ENCODE measurements at places on chromosomes 3 and 15.

DNA sequence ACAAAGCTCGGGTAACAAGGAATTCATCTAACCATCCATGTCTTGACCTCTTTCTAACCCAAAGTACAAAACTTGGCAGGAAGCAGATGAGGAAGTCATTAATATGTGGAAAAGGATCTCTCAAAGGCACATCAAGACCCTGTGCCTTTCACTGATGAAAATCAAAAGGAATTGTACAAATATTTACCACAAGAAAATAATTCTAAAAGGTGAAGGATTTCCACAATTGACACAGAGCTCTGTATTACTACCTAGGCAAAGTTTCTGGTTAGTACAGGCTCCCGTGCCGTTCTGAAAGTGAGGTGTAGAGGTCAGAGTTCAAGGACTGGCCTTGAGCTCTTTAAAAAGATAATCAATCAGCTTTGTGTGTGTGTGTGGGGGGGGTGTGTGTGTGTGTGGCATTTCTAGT lies 239.7 kb upstream of the ICE2 start:
- no peak for DNase-seq

DNA sequence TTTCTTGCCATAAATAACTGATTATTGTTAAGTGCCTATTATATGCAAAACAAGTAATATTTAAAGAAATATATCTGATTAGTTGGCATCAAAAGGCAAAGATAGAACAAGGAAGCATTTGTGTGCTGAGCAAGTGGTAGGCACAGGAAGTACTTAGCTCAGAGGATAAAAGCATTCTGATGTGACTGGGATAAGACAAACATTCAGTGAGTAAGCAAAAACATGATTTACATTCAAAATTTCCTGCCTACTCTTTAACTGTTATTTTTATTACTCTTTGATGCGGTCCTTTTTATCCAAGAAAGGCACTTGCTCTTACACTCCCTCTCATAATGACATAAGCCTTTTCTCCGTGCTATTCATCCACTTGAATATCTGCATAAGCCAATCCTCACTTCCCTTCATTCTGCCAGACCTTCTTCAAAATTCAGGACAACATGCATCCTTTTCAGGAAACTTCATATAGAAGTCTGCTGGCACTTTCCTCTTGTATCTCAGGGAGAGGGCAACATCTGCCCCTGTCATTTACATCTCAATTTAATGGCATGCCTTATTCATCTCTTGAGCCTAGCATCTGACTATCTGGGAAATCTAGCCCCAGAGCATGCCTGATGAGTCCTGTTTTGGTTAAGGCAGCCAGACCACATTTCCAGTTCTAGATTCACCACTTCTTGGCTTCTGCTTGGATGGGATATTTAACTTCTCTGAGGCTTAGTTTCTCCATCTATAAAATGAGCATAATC lies 478.2 kb upstream of the ROBO2 start:
- DNase-seq, result no peak

DNA sequence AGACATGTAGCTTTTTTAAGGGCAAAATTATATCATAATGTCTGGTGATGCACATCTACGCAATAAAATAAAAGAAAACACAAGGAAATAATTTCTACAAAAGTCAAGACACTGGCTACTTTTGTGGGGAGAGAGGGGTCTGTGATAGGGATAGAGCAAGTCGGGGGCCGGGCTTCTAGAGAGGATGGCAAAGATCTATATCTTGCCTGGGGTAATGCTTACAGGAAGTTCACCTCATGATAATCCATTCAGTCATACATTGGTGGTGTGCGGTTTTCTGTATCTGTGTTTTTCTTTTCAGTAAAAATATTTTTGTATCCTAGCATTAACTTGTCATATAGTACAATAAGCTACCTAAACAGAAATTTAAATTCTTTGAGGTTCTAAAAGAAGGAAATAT lies 178.8 kb downstream of the ARRDC4 start:
- DNase-seq, result no peak

- DNase-seq, result no peak
Measured at GRCh38 chr3:114110439-114110838, 53.9 kb downstream of the QTRT2 start.

DNA sequence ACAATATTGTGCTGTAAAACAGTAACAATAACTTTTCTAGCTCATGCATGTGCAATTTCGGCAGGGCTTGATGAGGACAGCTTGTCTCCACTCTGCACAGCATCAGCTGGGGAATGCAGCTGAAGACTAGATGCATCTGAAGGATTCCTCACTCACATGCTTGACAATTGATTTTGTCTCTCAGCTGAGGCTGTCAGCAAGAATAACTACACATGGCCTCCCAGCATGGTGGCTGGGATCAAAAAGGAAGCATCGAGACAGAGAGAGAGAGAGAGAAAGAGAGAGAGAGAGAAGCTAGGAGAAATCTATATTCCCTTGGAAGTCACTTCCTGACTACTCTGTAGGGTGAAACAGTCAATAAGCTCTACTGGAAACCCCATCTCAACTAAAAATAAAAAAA lies 487.1 kb downstream of the PLOD2 start:
- no peak for DNase-seq

- DNase-seq, result peak; percentile 78
Measured at GRCh38 chr3:8741581-8742261, 8.1 kb downstream of the CAV3 start.

- DNase-seq, result peak; percentile 70
Measured at GRCh38 chr15:28098766-28099554, at the start of gene OCA2. Gene OCA2 (minus strand): TSS chr15:28099315. CDS start chr15:28081874, 17,441 bp downstream.

- DNase-seq, result no peak
Measured at GRCh38 chr15:48119277-48119676, 1.5 kb upstream of the SLC24A5 start.

DNA sequence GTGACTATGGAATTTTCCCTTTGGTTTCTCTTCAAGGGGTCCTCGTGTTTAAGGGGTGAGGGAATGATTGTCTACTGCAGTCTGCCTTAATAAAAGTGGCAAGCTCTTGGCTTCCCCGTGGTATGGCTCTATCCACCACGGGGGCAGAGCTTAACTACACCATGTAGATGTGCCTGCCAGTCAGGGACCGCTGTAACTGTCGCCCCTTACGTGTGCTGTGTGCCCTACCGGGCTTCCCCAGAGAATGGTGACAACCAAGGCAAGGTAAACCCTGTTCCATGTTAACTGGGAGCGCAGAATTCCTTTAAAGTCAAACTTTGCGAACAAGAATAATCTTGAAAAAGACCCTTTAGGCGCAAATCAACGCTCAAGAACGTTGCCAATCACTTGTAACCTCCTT lies 966 bp upstream of the C3orf80 start:
- no peak for DNase-seq

GRCh38 chr3:19363071-19363470 lies 214.8 kb downstream of the KCNH8 start:
- DNase-seq, result no peak

DNA sequence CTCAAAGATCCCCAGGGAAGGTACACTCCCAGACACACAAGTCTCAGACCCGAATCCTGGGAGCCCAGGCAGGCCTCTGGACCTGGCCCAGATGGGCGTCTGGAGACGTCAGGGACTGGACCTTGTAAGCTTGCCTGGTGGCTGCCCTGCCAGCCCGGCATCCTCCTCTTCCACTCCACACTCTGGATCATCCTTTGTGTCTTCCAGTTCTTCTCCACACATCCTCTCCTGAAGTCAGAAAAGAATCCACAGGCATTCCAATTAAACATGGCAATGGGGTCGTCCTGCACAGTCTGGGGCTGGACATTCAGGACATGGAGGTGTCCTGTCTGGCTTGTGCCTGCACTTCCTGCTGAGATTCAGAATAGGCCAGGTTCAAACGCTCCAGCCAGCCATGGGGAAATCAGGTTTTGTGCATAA lies 208.8 kb upstream of the IGF1R start:
- no peak for DNase-seq

GRCh38 chr3:156664831-156665178 lies 9.6 kb upstream of the TIPARP start:
- DNase-seq, result no peak

GRCh38 chr3:58999774-59000160 lies 50.1 kb downstream of the CFAP20DC start:
- DNase-seq, result no peak

DNA sequence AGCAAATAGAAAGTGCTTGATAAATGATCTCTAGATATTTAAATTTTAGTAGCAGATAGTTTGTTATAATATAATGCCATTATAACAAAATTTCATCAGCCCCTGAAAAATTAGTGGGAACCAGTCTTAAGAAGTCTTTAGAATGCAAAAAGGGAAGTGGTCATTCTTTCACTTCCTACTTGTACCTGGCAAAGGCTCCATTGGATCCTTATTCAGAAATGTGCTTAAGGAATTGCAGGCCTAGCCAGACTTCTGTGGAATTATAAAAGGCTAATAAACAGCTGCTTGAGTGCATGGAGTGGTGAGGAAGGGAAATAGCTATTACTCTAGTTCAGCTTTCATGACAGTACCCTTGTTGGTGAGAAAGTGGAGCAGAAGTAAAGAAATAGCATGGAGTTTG lies 24.2 kb downstream of the PPM1L start:
- DNase-seq, result no peak

- DNase-seq, result no peak
Measured at GRCh38 chr15:80659375-80659774, 35.7 kb upstream of the ABHD17C start.

GRCh38 chr3:42668793-42669217 lies 15.3 kb downstream of the ZBTB47 start:
- no peak for DNase-seq

DNA sequence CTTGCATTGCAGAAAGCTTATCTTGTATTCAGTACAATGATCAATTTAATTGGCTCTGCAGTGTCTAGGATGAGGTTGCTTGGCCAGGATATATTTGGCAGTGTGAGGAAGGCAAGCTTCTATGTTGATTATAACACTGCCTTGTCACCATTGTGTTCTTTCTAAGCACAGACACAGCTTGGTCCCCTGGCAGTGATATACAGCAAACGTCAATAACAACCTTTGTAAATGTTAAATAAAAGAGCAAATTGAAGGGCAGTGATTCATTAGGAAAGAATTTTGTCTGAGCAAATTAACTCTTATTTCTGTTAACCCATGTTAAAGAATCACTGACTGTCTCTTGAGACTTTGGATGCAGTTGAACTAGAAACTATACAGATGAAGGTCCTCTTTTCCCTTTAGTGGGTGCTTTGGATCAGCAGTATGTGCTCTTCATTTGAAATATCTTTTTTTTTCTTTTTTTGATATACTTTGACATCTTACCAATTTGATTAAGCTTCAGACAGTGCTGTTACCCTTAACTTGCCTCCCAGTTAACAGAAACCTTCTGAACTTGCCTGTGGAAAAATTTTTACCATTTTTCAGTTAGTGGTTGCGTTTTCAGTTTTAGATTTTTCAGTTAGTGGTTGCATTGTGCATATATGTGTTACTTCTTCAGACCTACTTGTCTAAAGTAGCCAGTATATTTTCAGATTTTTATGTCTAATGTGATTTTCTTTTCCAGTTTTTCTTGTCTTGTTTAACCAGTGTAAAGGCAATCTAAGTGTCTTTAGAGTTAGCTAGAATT lies 199.8 kb downstream of the TCF12 start:
- DNase-seq, result no peak

DNA sequence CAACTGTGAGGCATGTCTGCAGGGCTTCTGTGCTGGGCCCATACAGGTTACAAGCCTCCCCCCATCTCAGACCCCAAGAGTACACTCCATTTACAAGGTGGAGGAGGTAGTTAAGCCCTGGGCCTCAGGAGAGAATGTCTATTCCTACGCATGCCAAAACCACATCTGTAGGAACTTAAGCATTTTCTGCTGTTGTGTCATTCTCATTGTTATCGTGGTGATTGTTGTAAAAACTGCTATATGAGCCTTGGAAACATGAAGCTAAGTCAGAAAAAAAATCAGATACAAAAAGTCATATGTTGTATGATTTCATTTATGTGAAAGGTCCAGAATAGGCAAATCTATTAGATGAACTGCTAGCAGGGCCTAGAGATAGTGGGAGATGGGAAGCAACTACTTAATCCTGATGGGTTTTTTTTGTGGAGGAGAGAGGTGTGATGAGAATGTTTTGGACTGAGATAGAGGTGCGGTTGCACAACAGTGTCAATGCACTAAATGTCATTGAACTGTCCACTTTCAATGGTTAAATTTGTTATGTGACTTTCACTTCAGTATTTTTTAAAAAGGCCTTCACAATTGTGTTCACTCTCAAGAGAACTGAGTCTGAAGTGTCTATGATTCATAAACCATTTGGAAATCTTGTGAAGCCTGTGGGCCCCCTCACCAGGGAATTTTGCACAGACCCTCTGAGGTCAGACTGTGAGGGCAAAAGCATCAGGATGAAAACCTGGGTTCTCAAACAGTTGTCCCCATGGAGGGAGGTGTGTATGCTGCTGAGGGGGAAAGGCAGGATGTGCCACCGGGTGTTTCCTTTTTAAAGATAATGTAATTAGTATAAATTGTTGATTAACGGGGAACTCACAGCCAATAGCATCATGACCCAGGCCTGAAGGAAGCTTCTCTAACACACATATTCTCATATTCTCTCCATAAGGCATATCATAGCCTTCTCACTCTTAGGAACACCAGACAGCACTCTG lies 3.2 kb downstream of the RTP3 start:
- DNase-seq, result no peak

DNA sequence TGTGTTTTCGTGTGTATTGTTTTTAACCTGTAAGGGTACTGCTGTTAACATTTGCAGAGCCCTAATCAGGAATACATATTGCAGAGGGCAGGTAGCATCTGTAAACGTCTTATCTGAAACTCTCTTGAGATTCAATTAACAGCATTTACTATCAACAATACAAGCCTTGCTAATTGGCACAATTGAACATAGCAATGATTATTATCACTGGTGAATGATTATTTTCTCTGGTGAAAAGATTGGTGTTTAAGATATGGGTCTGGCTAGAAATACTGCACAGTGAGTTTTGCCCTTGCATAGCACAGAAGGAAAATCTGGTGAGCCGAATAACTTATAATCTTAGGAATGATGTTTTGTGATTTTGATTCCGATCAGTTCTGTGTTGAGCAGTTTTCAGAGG lies 5.9 kb upstream of the CNTN4 start:
- DNase-seq, result no peak

- DNase-seq, result no peak
Measured at GRCh38 chr3:167859610-167860009, 124.1 kb downstream of the SERPINI1 start.

GRCh38 chr3:36751326-36751725 lies 13.0 kb downstream of the DCLK3 start:
- no peak for DNase-seq

GRCh38 chr3:58072763-58073130 lies 64.5 kb downstream of the FLNB start:
- DNase-seq, result no peak

DNA sequence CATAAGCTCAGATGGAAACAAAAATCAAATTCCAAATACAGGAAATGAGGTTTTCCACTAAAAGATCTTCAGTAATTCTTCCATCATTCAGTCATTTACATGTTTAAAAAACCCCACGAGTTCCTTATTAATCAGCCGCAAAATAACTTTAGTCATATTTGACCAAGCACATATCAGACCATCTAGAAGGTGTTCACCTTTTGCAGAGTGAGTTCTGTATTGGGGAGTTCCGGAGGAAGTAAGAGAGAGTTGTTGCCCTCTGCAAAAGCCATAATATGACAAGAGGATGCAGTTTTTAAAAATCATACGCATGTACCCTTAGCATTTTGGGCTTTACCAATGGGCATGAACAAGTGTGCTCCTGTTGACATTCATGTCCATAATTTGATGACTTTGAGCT lies 61.6 kb downstream of the CCR1 start:
- DNase-seq, result no peak

GRCh38 chr3:41436983-41437382 lies 237.7 kb downstream of the CTNNB1 start:
- DNase-seq, result no peak

- DNase-seq, result no peak
Measured at GRCh38 chr3:46196261-46196957, 11.7 kb downstream of the CCR1 start.

GRCh38 chr3:108605028-108605427 lies 15.5 kb downstream of the DZIP3 start:
- DNase-seq, result no peak

All from HuH-7 (cell line).